ENCODE measurements at places on chromosomes 6 and 20.

GRCh38 chr6:15413466-15414234, 167.8 kb downstream of the JARID2 start:
- DNase-seq = no peak

GRCh38 chr6:6841571-6841970, 253.1 kb downstream of the LY86 start:
- DNase-seq = no peak

GRCh38 chr6:25831532-25832306, at the start of gene SLC17A1:
TSS of gene SLC17A1 (minus strand) at chr6:25832052. CDS start at chr6:25830557, 1,495 bp downstream.
- no peak for DNase-seq

- DNase-seq = no peak
Observed at GRCh38 chr6:49546331-49546730, 4.1 kb upstream of the C6orf141 start.

DNA sequence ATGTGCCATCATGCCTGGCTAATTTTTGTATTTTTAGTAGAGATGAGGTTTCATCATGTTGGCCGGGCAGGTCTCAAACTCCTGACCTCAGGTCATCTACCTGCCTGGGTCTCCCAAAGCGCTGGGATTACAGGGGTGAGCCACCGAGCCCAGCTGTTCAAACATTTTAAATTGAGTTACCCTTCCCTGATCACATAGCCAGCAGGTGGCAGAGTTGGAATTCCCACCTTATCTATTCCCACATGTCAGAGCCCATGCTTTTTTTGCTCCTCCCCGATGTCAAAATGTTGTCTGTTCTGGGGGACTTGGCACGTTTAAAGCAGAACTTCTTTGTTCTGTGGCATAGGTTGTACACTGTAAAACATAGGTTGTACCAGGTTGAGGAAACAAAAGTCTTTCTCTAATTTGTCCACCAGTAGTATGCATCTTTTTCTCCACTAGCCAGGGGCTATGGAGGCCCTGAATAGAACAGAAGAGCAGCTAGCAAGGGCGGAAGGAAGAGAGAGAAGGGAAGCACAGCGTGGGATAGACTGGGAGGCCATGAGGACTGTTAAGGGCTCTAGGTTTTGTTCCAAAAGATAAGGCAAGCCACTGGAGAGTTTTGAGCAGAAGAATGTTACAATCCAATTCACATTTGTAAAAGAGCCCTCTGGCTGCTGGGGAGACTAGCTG, 7.3 kb upstream of the LBP start:
- no peak for DNase-seq

- no peak for DNase-seq
Observed at GRCh38 chr6:108566406-108566805, 5.7 kb downstream of the FOXO3 start.

- no peak for DNase-seq
Observed at GRCh38 chr6:147752689-147753403, 244.4 kb downstream of the SAMD5 start.

All from stimulated activated CD8-positive, alpha-beta memory T cell treated with anti-CD3 and anti-CD28 coated beads, Interleukin-7, amount 100 ng/mL, for 1 hour (primary cell).